ENCODE measurements at places on chromosomes 1 and 21. TPM values are rescaled to one million over a fixed set of nuclear protein-coding genes. Genes with fewer than 3 reads are reported as not detected.

The SPRR5 gene
- polyA plus RNA-seq, result not detected

DNA sequence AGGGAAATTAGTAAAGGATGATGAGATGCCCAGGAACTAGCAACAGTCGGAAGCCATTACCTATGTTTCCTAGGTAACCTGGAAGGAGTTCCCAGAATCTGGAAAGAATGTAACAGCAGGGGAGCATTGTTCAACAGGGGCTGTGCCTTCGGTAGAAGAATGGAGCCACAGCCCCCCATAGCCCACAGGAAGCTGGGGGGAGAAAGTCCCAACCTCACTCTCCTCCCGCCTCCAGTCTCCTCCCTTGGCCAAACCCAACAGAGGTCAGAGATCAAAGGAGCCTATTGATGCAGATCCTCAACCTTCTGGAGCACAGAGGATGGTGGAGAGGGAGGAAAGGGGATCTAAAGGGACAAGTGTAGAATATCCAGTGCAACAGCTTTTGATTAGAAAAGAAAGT lies 131.5 kb upstream of the SLC44A3 start:
- DNase-seq, result no peak

The RXFP4 gene
- not detected for polyA plus RNA-seq

DNA sequence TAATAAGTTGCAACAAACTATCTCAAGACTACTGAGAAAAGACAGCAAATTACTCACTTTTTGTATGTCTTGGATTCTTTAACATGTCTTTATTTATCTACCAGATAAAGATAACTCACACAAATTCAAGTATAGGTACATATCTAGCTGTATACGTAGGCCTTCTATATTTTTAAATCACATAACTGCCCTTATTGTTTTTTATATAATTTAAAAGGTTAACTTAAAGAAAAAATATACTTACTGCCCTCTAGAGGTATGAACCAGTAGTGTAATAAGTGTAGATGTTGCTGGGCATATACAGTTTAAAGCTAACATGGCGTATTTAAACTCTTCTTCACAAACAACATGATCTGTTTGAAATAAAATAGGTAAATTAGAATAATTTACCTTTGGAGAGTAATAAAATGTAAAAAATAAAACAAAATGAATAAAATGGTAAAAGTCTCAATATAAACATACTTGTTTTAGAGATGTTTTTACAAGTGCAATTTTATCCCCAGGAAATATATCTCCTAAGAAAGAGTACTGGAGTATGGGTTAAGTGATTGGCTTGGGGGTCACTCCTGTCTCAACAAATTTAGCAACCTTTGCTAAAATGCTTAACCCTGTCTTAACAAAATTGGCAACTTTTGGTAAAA lies 235.2 kb downstream of the KCNT2 start:
- DNase-seq, result no peak

DNA sequence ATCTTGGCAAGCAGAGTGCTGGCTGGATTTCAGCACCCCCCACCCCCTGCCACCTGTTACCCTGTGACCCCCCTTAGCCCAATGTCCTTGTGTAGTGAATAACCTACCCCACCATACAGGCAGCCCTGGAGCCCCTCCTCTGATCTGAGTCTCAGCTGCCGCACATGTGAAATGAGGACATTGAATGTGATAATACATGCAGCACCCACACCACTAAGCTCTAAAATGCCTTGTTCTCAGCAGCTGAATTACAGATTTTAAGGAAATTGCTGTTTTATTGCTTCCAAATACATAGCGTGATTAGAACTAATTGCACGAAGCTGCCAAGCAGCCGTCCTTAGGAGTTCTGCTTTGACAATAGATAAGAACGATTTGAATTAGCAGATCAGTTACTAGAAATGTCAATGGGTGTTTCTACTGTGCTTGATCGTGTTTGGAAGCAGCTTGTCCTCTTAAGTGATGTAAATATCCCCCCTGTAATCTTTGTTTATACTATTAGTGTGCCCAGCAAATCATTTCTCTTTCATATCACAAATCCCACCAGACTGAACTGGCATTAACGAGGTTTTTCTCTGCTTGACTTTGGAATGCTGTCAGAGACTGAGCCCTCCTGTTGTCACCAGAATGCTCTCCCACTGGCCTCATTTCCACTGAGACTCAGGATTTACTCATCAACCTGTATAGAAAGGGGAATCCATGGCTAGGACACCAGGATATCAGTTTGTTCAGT lies 4.9 kb downstream of the SLAMF8 start:
- no peak for DNase-seq

GRCh38 chr1:26627954-26628353 lies 67.9 kb upstream of the ARID1A start:
- no peak for DNase-seq

Measured in testis (tissue), 5 donors.